ENCODE measurements at places on chromosomes 2 and 18.

DNA sequence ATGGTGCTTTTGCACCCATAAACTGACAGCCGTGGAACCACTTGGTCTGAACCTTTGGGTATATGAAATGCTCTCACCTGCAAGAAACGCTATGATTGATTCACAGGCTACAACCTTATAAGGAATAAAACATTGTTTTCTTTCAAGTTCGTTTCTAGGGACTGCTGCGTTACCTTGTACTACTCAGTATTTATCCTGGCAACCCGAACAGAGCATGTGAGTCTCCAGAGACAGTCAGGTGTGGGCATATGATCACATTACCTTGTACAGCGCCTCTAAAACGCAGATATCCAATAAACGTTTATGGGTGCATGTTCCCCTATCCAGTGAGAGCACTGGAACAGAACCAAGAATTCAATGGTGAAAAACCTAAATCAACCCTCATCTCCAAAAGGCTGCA lies 1.7 kb downstream of the CCBE1 start:
- no peak for DNase-seq

DNA sequence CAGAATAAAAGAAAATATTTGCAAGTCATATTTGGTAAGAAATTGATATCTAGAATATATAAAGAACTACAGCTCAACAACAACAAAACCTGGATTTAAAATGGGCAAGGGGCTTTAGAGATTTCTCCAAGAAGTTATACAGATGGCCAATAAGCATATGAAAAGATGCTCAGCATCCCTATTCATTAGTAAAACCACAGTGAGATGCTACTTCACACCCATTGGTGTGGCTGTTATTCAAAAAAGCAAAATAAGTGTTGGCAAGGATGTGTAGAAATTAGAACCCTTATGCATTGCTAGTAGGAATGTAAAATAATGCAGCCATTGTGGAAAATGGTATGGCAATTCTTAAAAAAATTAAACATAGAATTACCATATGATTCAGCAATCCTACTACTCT lies 29.8 kb downstream of the TANK start:
- DNase-seq: no peak

DNA sequence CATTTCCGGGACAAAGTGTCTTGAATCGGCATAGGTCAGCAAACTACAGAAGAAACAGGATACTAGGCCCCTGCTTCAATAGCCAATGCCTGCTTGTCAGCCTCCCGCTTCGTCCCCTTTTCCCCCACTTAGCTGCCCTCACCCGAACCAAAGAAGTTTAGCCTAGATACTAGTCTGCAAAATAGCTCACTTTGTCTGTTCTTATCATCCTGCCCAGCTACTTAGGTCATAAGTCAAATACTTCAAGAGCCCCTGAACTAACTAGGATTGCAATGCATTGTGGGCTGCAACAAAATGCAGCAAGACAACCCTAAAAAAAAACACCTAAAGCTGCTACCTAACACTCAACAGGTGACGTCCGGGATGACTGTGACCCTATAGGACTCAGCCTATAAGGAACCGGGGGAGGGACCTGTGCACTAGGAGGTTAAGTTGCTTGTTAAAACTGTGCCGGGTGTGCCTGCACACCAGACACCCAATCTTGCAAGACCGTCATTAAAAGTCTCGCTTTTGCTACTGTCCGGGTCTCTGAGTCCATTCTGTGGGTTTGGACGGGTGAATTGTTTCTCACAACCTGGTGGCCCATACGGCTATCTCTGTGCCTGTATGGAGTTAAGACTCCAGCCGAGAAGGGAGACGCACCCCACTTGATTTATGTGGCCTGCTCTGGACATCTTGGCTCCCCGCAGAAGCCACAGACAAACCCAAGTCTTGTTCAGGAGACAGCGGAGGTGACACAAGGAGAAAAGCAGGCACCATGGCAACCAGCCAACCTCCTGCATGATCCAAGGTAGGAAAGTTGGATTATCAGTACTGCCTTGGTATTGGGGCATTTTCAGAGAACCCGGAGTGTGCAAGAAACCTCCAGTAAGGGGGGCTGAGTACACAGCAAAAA lies 105.9 kb downstream of the HIBCH start:
- no peak for DNase-seq

DNA sequence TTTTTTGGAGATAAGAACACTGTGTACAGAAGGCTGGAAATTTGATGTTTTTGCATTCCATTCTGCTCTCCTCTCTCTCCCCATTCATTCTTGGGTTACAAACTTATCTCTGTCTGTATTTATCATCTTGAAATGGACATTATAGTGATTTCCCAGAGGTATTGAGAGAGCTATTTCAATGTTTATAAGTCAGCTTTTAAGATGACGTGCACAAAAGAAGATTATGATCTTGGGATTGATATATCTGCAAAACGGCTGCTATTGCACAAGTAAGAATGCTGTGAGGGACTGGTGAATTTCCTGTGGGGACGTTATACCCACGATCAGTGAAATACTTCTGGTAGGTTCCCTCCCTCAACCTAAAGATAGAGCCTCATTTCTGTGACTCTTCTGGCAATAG lies 61.0 kb upstream of the DTNA start:
- DNase-seq: no peak

GRCh38 chr2:72112981-72113846 lies 34.4 kb downstream of the CYP26B1 start:
- no peak for DNase-seq

DNA sequence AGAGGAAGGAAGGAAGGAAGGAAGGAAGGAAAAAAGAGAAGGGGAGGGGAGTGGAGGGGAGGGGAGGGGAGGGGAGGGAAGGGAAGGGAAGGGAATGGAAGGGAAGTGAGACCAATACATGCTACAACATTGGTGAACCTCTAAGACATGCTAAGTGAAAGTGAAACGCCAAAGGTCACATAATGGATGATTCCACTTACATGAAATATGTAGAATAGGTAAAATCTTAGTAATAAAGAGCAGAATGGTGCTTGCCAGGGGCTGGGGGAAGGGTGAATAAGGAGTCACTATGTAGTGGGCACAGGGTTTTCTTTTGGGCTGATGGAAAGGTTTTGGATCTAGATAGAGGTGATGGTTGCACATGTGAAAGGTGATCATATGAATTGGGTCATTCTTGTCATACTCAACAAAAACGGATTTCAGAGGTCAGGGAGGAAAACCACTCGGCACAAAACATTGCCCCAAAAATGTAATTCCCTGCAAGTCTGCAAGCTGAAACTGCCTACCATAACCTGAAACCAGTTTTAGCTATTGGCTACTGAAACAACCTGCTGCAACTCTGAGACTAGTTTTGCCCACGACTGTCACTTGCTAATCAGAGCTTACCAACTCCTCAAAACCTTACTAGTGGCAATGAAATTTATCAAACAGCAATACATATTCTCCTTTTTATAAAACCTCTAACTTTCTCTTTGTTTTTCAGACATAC lies 59.2 kb downstream of the CCDC141 start:
- no peak for DNase-seq

- DNase-seq: no peak
Observed at GRCh38 chr18:11981543-11982366, 448 bp downstream of the IMPA2 start.

DNA sequence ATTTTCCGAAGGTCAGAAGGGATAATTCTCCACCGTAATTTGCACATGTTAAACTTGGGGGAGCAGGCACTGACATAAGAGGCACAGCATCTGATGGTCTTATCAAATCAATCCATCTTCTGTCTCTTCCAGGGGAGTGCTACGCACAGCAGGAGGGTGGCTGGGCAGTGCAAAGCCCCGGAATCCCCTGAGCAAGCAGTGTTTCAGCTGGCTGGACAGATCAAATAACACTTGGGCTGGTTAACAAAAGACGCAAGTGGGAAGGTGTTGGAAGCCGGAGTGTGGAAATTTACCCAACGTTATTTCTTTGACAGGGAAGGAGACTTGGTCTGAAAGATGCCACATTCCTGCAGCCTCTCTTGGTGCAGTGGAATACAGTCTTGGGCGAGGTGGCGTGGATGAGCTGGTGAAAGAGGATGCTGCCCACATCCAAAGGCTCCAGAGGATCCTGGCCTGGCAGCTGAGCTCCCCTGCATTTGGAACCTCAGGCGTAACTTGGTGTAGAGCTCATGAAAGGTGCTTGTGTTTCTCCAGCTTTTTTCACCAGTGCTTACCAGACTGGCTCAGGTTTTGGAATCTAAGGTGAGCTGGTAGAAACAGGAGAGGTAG lies 103.0 kb downstream of the MAPK4 start:
- no peak for DNase-seq

DNA sequence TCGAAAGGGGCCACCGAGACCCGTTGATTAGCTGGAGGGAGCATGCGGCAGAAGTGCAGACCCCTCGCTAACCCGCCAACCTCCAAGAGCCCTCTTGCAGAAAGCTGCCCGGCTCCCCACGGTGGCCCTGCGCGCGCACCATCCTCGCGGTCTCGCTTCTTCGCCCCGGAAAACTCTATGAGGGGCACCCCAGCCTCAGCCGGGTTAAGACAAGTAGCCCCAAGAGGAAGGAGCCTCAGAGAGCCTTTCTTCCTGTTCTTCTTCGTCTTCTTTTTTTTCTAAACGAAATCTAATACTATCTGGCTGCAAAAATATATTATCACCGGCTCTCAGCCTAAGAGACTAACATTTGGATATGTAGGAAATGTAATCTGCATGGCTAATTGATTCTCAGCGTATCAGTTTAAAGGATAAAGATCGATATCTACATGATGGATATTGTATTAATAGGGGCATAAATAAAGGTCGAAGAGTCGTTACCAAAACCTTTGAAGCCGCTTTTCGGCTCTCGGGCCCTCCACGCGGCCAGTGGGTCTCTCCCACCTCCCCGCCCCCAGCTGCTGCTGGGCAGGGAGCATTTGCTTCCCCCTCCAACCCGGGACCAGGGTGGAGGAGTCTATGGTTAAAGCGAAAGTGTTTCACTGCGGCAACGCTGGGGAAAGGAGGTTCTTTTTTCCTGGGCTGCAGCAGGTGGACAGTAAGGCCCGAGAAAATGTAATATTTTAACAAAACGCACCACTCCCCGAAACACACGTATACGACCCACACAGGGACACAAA lies 6.1 kb upstream of the PAX3 start:
- no peak for DNase-seq

DNA sequence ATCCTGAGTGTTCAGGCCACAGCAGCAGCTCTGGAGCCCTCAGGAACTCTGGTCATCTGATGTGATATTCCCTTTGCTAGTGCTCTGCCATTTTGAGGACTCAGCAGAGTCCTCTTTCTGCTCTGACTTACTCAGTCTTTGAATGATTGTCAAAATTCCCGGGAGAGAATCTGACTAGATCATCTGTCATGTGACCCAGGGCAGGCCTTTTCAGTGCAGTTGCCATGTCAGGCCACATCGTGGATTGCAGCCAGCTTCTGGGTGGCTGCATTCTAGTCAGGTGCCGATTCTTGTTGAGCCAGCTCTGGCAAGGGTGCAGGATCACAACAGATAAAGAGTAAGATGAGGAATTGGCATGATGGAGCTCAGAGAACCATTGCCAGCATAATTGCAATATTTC lies 795.6 kb downstream of the CPS1 start:
- DNase-seq: no peak

DNA sequence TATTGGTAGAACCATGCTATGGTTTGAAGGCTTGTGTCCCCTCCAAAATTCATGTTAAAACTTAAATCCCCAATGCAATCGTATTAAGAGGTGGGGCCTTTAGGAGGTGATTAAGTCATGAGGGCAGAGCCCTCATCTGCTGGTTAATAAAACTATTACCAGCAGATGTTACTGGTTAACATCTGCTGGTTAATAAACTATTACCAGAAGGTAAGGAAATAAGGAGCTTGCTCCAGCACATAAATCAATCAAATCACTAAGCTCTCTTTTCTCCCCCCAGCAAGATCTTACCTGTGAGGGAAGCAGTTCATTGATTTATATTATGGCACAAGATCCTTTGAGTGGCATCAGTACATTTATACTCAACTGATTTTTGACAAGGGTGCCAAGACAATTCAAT lies 96.9 kb downstream of the AAK1 start:
- no peak for DNase-seq

- DNase-seq: no peak
Observed at GRCh38 chr2:5691985-5692529, at the start of gene SOX11. Gene SOX11, plus strand, starts transcription at chr2:5692384. Its CDS starts 338 bp downstream, at chr2:5692722.

- DNase-seq: no peak
Observed at GRCh38 chr2:240687741-240688552, 3.7 kb upstream of the AQP12A start.

GRCh38 chr2:83168377-83168776 lies 1290.7 kb downstream of the SUCLG1 start:
- DNase-seq: no peak

GRCh38 chr2:145029873-145030272 lies 510.0 kb upstream of the ZEB2 start:
- DNase-seq: no peak

DNA sequence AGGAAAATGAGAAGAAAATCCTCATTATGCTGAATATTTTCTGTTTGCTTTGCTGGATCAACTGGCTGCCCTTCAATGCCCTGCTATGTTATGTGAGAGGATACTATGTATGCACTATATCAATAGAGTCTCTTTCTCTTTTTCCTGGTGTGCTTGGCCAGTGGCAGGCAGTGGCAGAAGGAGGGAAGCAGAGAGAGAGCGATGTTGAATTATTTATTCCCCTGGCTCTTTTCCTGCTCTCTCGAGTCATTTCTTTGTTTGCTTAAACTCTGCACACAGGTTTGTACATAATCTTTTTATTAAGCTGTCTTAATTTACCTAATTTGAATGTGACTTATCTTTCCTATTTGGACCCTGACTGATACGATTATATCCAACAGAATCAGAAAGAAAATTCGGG lies 1727.3 kb downstream of the SUCLG1 start:
- DNase-seq: no peak

DNA sequence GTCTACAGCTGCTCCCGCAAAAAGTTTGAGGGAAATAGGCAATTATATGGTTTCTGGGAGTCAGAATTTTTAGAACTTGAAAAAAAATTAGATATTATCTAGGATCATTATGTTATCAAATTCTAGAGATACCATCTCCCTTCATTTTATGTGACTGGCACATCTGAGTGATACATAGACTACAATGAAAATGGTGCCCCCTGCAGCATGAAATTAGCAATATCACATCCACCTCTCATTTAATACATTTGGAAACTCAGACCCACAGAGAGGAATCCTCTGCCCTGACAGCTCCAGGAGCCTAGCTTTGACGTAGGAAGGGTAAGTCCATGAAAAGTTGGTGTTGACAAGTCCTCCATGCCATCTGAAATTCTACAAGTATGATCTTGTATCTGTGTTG lies 381.6 kb downstream of the SUCLG1 start:
- DNase-seq: no peak

DNA sequence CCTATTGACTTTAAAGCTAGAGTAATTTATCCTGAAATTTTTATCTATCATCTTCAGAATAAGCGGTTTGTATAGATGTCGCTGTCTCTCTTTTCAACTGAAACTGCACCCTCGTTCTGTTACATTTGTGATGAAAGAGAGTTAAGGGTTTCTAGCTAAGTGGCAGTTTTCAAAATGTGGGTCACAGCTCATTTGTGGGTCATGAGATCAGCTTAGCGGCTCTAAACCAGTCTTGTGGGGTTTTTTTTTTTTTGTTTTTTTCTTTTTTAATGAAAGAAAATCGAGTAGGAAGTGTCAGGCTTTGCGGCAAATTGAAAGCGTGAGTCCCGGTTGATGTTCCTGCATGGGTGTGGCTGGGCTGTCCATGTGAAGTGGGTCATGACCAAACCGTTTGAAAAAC lies 31.2 kb downstream of the SALL3 start:
- no peak for DNase-seq

GRCh38 chr2:156110890-156111289 lies 221.6 kb downstream of the NR4A2 start:
- peak; percentile 27 for DNase-seq

GRCh38 chr18:59376351-59376935 lies 17.4 kb upstream of the LMAN1 start:
- no peak for DNase-seq

All from CD4-positive, alpha-beta T cell (primary cell).